ENCODE measurements at places on chromosomes 13 and 19. TPM values are rescaled to one million over a fixed set of nuclear protein-coding genes. Genes with fewer than 3 reads are reported as not detected.

DNA sequence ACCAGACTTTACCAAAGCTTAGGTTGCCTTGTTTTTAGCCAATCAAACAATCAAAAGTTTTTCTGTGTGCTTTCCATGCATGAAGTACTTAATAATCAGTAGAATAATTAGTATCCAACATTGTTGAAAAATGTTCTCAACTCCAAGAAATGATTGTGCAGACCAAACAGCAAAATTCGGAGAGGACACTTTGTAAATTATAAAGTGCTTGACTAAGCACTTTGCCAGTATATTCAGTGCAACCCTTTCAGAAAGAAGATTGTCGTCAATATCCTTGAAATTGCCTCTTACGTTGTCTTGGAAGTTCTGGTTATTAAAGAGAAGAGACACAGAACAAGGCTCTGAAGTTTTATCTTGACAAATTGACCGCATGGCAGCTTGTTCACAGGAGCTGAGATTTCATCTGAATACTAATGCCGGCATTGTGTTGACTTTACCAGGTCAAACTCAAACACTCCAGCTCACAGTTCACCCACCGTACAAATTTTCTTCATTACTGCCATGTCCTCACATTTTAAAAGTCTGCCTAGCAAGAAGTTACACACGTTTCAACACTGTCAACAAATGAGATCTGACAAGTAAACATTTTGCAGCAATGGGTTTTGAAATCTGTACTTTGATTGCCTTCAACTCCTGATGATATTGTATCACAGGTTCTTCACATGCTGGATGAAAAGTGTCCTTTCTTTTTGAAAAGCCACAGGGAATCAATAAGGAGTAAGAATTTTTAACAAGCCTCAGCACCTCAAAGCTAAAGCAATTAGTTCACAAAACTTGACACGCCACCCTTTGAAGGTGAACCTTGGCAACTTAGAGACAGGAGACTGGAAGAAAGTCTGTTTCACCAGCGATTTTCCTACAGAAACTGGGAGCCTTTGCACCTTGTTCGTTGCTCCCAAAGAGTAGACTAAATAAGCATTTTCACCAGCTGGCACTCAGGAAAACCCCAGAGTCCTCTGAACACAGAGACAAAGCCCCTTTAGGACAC is 150.9 kb downstream of the RFC3 start:
- no peaks in the 10 kb centered on the region for H3K36me3 ChIP-seq
- no peaks in the 10 kb centered on the region for H3K4me1 ChIP-seq
- no peaks in the 10 kb centered on the region for H3K27me3 ChIP-seq
- H3K4me3 ChIP-seq, result no peak overlapping the region
- H3K27ac ChIP-seq, result no peak overlapping the region

GRCh38 chr19:53553865-53554791 is 16.2 kb downstream of the ZNF331 start:
- H3K27me3 ChIP-seq, result no peaks in the 10 kb centered on the region
- H3K27ac ChIP-seq, result peak overlapping the region; percentile 53
- H3K4me3 ChIP-seq, result peak overlapping the region; percentile 45
- no peaks in the 10 kb centered on the region for H3K4me1 ChIP-seq
- DNase-seq, result peak; percentile 86
- H3K36me3 ChIP-seq, result no peaks in the 10 kb centered on the region

GRCh38 chr19:39444598-39445195 is 685 bp upstream of the SUPT5H start:
- H3K4me1 ChIP-seq, result peaks cover 6% of the 10 kb centered on the region
- no peaks in the 10 kb centered on the region for H3K27me3 ChIP-seq
- H3K27ac ChIP-seq, result peak overlapping the region; percentile 91
- peak overlapping the region; percentile 82 for H3K4me3 ChIP-seq

- no peak overlapping the region for H3K4me3 ChIP-seq
- H3K4me1 ChIP-seq, result no peaks in the 10 kb centered on the region
- H3K27me3 ChIP-seq, result no peaks in the 10 kb centered on the region
- H3K36me3 ChIP-seq, result no peaks in the 10 kb centered on the region
Observed at GRCh38 chr19:38739440-38740256, 4.6 kb downstream of the CAPN12 start.

GRCh38 chr13:43284162-43284561 is 260.8 kb downstream of the DNAJC15 start:
- H3K27me3 ChIP-seq, result no peaks in the 10 kb centered on the region
- no peaks in the 10 kb centered on the region for H3K36me3 ChIP-seq
- H3K4me1 ChIP-seq, result no peaks in the 10 kb centered on the region
- DNase-seq, result no peak
- H3K27ac ChIP-seq, result no peak overlapping the region

GRCh38 chr13:38301236-38301635 is 48.4 kb upstream of the UFM1 start:
- H3K27me3 ChIP-seq, result no peaks in the 10 kb centered on the region
- no peak overlapping the region for H3K27ac ChIP-seq
- H3K36me3 ChIP-seq, result no peaks in the 10 kb centered on the region
- H3K4me1 ChIP-seq, result no peaks in the 10 kb centered on the region
- no peak overlapping the region for H3K4me3 ChIP-seq

GRCh38 chr13:33917190-33917589 is 99.2 kb downstream of the RFC3 start:
- no peak for DNase-seq
- H3K27ac ChIP-seq, result no peak overlapping the region
- no peaks in the 10 kb centered on the region for H3K27me3 ChIP-seq
- H3K4me3 ChIP-seq, result no peak overlapping the region

GRCh38 chr13:76012091-76012721 is 376.1 kb downstream of the LMO7 start:
- H3K36me3 ChIP-seq, result no peaks in the 10 kb centered on the region
- no peak overlapping the region for H3K27ac ChIP-seq
- H3K4me1 ChIP-seq, result no peaks in the 10 kb centered on the region
- no peak for DNase-seq

- DNase-seq, result no peak
- no peaks in the 10 kb centered on the region for H3K4me1 ChIP-seq
- no peak overlapping the region for H3K27ac ChIP-seq
- H3K36me3 ChIP-seq, result no peaks in the 10 kb centered on the region
- H3K27me3 ChIP-seq, result no peaks in the 10 kb centered on the region
- no peak overlapping the region for H3K4me3 ChIP-seq
Observed at GRCh38 chr13:21823949-21824348, 153.1 kb downstream of the FGF9 start.

DNA sequence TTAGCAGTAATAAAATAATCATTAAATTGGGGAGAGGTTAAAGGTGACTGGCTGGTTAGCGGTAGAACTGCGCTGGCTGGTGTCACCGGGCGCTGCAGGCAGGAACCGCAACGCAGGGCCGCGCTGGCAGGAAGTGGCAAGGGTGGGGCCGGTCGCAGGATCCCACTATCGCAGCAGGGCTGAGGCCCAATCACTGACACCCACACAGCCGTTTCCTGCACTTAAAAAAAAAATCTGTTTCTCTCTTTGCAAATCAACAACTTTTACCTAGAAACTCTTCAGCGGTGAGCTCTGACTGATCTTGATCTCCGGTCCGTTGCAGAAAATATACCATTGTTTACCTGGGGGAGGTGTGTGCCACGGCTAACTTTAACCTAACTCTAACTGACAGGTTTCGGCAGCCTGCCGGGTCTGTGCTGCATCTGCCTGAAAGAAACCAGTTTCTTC is 46.9 kb downstream of the KLF2 start:
- no peaks in the 10 kb centered on the region for H3K27me3 ChIP-seq
- H3K27ac ChIP-seq, result peak overlapping the region; percentile 71
- no peaks in the 10 kb centered on the region for H3K36me3 ChIP-seq
- peaks cover 15% of the 10 kb centered on the region for H3K4me1 ChIP-seq

- H3K27me3 ChIP-seq, result no peaks in the 10 kb centered on the region
- no peak for DNase-seq
- no peak overlapping the region for H3K4me3 ChIP-seq
- no peaks in the 10 kb centered on the region for H3K4me1 ChIP-seq
- H3K36me3 ChIP-seq, result no peaks in the 10 kb centered on the region
- no peak overlapping the region for H3K27ac ChIP-seq
Observed at GRCh38 chr19:55492362-55492944, 4.2 kb downstream of the SSC5D start.

- peaks cover 12% of the 10 kb centered on the region for H3K27me3 ChIP-seq
- H3K27ac ChIP-seq, result no peak overlapping the region
- no peaks in the 10 kb centered on the region for H3K36me3 ChIP-seq
- DNase-seq, result no peak
- no peak overlapping the region for H3K4me3 ChIP-seq
- peaks cover 11% of the 10 kb centered on the region for H3K4me1 ChIP-seq
Observed at GRCh38 chr19:11486661-11487503, 6.0 kb upstream of the ELAVL3 start.

DNA sequence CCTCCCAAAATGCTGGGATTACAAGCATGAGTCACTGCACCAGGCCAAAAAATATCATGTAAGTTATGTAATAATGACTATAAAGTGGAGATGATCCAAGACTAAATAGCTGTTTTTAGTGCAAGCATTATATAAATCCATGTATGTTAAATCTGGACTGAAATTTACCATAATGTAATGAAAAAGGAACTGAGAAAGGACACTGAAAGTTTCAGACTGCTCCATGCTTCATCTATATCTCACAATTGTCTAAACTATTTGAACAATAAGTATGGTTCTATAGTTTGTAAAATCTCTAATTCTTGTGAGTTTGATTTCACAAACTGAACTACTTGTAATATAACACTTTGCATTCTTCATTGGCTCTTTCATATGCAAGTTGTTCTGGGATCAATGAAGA is 2299.5 kb downstream of the PCDH9 start:
- no peak for DNase-seq
- H3K4me3 ChIP-seq, result no peak overlapping the region
- H3K27me3 ChIP-seq, result no peaks in the 10 kb centered on the region
- H3K27ac ChIP-seq, result no peak overlapping the region
- no peaks in the 10 kb centered on the region for H3K36me3 ChIP-seq

- peaks cover 12% of the 10 kb centered on the region for H3K27me3 ChIP-seq
- no peaks in the 10 kb centered on the region for H3K4me1 ChIP-seq
- H3K4me3 ChIP-seq, result peak within 1 kb of the TSS; percentile 34
- no peak within 1 kb of the TSS for H3K27ac ChIP-seq
Observed at GRCh38 chr19:17448131-17448967, at the start of gene TMEM221. TMEM221 (minus strand) TSS chr19:17448668; CDS start chr19:17448462, 206 bp downstream.

DNA sequence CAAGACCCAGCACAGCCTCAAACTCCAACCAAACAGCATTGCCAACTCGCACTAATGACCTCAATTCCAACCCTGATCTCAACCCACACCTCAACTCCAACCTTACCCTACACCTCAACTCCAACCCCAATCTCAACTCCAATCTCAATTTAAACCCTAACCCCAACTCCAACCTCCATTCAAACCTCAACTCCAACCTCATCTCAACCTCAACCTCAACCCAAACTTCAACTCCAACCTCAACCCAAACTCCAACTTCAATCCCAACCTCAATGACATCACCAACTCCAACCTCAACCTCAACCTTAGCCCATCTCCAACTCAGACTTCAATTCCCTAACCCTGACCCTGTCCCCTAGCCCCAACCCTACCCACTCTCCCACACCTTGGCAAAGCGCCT is 58.4 kb downstream of the UNC13A start:
- H3K4me3 ChIP-seq, result no peak overlapping the region
- no peak for DNase-seq
- no peaks in the 10 kb centered on the region for H3K36me3 ChIP-seq
- H3K4me1 ChIP-seq, result no peaks in the 10 kb centered on the region
- no peaks in the 10 kb centered on the region for H3K27me3 ChIP-seq

DNA sequence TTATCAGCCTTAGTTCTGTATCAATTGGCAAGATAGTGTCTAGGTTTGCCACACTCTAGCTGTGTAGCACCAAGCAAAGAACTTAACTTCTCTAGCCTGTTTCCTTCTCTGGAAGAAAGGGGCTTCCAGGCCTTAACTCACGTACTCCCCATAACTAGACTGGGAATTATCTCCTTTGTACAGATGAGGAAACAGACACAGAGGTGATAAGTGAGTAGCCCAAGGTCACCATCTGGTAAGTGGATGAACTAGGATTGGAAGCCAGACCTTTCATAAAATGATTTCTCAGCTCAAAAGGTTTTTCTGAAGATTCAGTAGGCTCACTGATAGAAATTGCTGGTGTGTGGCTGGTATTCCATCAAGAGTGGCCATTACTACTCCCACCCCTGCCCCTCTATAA is 3.1 kb downstream of the ZNF428 start:
- no peak overlapping the region for H3K4me3 ChIP-seq
- H3K27ac ChIP-seq, result no peak overlapping the region
- H3K27me3 ChIP-seq, result no peaks in the 10 kb centered on the region
- H3K4me1 ChIP-seq, result no peaks in the 10 kb centered on the region
- H3K36me3 ChIP-seq, result no peaks in the 10 kb centered on the region
- no peak for DNase-seq

- no peak for DNase-seq
- no peaks in the 10 kb centered on the region for H3K36me3 ChIP-seq
- peak overlapping the region; percentile 11 for H3K27ac ChIP-seq
- peaks cover 13% of the 10 kb centered on the region for H3K4me1 ChIP-seq
- H3K4me3 ChIP-seq, result no peak overlapping the region
Observed at GRCh38 chr13:110348309-110349105, 41.4 kb downstream of the COL4A2 start.

DNA sequence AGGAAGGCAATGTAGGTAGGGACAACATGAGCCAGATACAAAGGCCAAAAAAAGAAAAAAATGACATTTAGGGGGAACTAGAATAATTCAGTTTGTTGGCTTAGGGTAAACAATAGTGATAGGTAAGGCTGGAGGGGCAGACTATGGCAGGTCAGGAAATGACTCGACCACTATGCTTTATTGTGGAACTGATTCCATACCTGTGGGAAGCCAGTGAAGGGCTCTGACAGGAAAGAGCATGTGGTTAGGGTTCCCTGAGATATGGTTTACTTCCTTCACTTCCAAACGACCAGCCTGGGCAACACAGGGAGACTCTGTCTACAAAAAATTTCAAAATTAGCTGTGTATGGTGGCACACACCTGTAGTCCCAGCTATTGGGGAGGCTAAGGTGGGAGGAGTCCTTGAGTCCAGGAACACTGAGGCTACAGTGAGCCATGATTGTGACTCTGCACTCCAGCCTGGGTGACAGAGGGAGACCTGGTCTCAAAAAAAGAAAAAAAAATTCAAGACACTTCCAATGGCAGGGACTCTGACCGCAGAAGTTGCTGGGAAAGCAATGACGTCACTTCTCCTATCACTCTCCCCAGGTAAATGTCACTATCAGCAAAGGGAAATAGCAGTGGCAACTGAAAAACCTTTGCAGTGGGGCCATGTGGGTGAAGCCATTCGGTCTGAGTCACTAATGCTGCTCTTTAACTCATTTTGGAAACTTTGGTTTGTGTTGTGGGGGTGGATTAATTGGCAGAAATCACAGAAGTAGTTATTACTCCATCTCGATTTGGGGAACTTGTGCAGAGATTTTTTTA is 192.8 kb upstream of the TSC22D1 start:
- DNase-seq, result no peak
- H3K27me3 ChIP-seq, result no peaks in the 10 kb centered on the region
- no peak overlapping the region for H3K4me3 ChIP-seq
- H3K36me3 ChIP-seq, result no peaks in the 10 kb centered on the region
- H3K4me1 ChIP-seq, result peaks cover 2% of the 10 kb centered on the region
- H3K27ac ChIP-seq, result no peak overlapping the region

The IL4I1 gene
- total RNA-seq, result 2.4 TPM

The KIRREL2 gene
- not detected for total RNA-seq

The TYROBP gene
- 10.4 TPM for total RNA-seq

The SLC44A2 gene
- 87.1 TPM for total RNA-seq

The RFXAP gene
- 2.4 TPM for total RNA-seq

The ZNF559 gene
- 7.8 TPM for total RNA-seq

All from colonic mucosa (tissue), 4 donors.